ENCODE measurements at places on chromosomes 4 and X.

DNA sequence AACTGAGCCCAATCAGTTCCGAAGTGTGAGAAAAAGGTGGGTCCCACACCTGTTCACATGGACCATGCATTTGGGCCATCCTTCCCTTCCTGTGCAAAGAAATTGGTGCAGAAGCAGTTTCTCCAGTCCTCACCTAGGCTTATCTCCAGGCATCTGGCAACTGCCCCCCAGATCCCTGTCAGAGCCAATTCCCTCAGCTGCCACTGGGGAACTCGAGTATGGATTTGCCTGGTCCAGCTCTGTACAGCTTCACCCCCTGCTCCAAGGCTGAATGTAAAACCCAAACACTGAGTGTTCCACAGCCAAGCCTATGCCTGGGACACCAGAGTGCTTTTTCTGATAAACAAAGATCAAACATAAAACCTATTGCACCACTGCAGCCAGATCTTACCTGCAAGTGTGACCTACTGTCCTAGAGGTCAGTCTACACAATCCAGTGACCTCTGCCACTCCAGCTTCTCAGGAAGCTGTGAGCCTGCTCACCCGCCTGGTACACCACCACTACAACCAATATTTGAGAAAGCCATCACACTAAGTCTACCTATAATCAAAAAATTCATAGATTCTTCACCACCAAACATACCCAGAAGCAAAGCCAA is 136.4 kb downstream of the STPG2 start:
- no peak for DNase-seq

- DNase-seq: no peak
Observed at GRCh38 chrX:18639280-18639679, 32.6 kb downstream of the RS1 start.

DNA sequence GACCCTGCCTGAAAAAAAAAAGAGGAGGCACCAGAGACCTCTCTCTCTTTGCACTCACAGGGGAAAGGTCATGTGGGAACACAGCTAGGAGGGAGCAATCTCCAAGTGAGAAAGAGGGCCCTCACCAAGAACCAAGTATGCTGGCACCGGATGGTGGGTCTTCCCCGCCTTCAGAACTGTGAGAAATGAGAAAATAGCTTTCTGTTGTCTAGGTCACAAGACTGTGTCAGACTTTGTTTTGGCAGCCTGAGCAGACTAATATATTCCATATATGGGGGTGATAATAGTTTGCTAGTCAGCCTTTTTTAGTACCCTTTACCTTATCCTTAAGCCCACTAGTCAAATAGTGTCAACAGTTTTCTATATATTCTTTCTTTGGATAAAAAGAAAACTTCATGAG is 193.0 kb downstream of the TRIML1 start:
- no peak for DNase-seq

DNA sequence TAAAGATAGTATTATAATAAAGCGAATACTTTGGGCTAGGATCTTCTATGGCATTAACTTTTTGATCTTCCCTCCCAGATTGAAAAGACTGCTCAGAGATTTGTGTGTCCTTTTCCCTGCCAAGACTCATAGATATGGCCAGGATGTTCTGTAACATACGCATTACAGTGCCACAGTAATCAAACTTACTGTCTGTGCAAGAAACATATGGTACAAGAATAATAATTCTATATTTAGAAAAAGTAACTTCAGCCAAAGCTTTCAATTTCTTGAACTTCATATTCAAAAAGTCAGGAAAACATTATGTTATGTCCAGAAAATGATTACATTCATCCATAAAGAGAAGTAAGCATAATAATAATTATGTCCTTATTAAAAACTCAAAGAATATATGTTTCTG is 100.9 kb upstream of the GUCY1A1 start:
- no peak for DNase-seq

DNA sequence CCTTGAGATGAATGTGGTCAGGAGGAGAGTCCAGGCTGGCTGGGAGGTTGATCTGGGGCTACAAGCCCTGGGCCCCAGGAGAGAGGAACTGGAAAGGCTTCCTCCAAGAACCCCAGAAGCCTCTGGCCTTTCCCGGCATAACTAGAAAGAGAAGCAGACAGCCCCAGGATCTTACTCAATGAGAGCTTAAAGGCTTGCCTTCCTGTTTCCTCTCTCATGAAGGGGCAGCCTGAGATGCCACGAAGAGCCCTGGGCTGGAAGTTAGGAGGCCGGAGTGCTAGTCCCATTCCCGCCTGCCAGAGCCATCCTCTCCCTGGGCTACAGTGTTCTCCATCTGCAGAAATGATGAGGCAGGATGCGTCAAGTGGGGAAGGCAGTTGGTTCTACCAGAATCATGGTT is 20.1 kb upstream of the XPNPEP2 start:
- no peak for DNase-seq
